Large intestine (tissue), 12 donors: ENCODE measurements at places on chromosomes 16 and 17.

- peak; percentile 94 for DNase-seq
These were observed 2.9 kb downstream of the RNF213 start for GRCh38 chr17:80263253-80264204.

DNA sequence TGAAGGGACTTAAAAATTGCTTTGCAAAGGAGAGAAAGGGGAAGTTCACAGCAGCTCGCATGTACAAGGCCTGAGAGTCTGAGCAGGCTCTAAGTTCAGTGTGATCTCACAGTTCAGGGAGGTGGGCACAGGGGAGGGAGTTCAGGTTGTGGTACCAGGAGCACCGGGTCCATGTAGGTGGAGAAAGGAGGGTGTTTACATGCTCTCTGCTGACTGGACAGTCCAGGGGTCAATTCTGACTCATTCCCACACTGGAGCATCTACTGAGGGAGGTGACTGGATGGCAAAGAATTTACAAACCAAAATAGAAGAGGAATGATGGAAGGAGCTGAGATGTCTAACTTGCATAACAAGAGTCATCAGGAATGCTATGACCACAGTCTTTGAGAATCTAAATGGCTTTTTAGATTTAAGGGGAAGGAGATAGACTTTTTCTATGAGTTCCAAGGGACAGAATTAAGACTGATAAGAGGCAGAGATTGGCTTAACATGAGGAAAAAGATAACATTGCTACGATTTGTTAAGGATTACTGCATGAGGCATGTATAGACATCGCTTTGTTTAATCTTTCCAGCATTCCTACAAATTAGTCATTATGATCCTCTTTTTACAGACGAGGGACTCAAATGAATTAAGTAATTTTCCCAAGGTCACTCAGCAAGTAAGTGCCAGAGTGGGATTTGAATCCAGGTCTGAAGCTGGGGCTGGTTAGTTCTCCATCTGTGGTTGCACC is 29.9 kb downstream of the MIS12 start:
- no peak for DNase-seq

- DNase-seq, result no peak
These were observed 15.6 kb upstream of the CBFA2T3 start for GRCh38 chr16:88992351-88993165.

GRCh38 chr16:57166951-57167350 is 18.9 kb downstream of the PSME3IP1 start:
- no peak for DNase-seq

GRCh38 chr17:42518046-42518754 is 17.8 kb upstream of the NAGLU start:
- peak; percentile 88 for DNase-seq

- DNase-seq, result no peak
These were observed 80.0 kb downstream of the KLHDC4 start for GRCh38 chr16:87685766-87686165.

DNA sequence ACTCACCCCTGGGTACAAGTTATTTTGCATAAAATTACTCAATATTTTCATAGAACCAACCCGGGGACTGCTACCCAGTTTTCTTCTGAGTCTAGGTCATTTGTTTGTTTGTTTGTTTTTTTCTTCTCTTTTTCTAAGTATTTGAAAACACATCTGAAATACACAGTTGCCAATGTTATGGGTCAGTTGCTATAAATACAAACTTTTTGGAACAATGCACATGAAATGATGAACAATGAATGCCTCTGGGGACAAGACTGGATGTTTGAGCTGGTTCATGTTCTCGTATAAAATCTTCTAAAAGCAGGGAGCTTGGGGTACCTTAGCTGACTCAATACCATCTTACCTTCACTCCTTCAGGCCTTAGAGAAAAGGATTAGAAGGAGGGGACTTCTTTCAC is 30.5 kb downstream of the TMEM238L start:
- no peak for DNase-seq

- DNase-seq, result no peak
These were observed 2.0 kb upstream of the TOP2A start for GRCh38 chr17:40419559-40420331.

DNA sequence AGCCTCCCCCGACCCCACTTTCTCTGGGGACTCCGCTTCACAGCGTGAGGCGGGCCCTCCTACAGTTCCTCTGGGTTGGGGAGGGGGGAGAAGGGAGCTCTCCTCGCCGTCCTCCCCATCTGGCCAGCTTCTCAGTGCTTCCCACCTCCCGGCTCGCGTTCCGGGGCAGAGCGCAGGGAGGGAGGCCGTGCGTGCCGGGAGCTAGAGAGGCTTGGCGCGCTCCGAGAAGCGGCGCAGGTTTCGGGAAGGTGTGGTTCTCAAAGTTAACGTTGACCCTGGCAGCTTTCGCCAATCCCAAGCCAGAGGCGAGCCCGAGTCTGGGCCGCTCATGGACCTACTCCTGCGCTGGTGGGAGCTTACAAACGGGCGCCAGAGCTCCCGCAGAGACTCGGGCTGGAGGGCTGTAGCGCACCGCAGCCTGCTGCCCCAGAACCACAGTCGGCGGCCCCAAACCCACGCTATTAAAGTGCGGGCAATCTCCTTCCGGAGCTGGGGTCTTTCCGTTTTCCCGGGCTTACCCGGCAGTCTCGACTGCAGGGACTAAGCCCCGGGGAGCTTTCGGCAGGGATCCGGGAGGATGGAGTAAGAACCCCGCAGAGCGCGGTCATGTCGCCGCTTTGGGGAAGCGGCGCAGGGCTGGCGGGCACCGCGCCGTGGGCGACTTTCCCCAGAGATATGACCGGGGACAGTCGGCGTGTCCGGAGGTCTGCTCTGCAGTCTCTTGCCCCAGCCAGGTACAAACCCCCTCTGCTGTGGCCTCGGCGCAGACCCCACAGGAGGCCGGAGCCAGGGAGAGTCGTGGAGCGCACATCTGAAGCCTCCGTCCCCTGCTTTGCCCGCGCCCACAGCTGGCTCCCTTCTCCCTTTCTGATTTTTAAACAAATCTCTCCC is 787 bp downstream of the CDH11 start:
- DNase-seq, result peak; percentile 32

GRCh38 chr17:61551255-61551742 is 39.7 kb downstream of the NACA2 start:
- peak; percentile 28 for DNase-seq

- DNase-seq, result peak; percentile 37
These were observed 34.8 kb downstream of the TIMM22 start for GRCh38 chr17:1031711-1032110.

DNA sequence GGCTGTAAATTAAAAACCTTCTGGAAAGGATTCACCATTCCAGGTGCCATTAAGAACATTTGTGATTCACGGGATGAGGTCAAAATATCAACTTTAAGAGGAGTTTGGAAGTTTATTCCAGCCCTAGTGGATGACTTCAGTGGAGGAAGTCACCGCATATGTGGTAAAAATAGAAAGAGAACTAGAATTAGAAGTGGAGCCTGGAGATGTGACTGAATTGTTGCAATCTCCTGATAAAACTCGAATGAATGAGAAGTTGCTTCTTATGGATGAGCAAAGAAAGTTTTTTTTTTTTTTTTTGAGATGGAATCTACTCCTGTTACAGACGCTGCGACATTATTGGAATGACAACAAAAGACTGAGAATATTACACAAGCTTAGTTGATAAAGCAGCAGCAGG is 26.7 kb downstream of the CCL4 start:
- no peak for DNase-seq

DNA sequence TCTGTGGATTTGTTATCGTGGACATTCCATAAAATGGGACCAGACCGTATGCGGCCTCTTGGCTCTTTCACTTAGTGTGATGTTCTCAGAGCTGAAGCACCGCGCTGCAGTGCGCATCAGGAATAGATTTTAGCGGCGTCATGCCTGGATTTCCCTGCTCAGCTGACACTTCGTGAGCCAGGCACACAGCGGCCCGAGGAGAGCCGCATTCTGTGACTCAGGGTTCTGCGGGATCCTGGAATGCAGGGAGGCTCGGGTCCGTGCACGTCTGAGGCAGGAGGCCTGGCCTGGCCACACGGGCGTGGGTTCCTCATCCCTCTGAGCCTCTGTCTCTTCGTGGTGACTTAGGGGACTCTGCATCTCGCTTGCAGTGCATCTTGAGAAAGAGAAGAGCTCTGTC is 13.4 kb downstream of the CBFA2T3 start:
- no peak for DNase-seq

GRCh38 chr16:70738083-70738977 is 52.5 kb upstream of the MTSS2 start:
- no peak for DNase-seq

- DNase-seq, result no peak
These were observed 186.6 kb upstream of the CDH11 start for GRCh38 chr16:65308506-65308905.

GRCh38 chr17:39198186-39198566 is 707 bp upstream of the CACNB1 start:
- no peak for DNase-seq

DNA sequence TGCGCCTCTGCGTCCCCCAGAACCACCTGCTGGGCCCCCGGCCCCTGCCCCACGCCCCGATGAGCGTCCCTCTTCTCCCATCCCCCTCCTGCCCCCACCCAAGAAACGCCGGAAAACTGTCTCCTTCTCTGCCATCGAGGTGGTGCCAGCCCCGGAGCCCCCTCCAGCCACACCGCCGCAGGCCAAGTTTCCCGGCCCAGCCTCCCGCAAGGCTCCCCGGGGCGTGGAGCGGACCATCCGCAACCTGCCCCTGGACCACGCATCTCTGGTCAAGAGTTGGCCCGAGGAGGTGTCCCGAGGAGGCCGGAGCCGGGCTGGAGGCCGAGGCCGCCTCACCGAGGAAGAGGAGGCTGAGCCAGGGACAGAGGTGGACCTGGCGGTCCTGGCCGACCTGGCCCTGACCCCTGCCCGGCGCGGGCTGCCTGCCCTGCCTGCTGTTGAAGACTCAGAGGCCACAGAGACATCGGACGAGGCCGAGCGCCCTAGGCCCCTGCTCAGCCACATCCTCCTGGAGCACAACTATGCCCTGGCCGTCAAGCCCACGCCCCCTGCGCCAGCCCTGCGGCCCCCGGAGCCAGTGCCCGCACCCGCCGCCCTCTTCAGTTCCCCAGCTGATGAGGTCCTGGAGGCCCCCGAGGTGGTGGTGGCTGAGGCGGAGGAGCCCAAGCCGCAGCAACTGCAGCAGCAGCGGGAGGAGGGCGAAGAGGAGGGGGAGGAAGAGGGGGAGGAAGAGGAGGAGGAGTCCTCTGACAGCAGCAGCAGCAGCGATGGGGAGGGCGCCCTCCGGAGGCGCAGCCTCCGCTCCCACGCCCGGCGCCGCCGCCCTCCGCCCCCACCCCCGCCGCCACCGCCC is 5.6 kb upstream of the HSD3B7 start:
- DNase-seq, result no peak

- DNase-seq, result no peak
These were observed 593.8 kb downstream of the MAF start for GRCh38 chr16:79006765-79007164.

GRCh38 chr16:35425270-35425669 is 1965.9 kb downstream of the TP53TG3F start:
- DNase-seq, result no peak

- DNase-seq, result no peak
These were observed 388.5 kb upstream of the CA10 start for GRCh38 chr17:52546990-52547389.

- DNase-seq, result no peak
These were observed 86.9 kb downstream of the SNX29 start for GRCh38 chr16:12063435-12063834.

DNA sequence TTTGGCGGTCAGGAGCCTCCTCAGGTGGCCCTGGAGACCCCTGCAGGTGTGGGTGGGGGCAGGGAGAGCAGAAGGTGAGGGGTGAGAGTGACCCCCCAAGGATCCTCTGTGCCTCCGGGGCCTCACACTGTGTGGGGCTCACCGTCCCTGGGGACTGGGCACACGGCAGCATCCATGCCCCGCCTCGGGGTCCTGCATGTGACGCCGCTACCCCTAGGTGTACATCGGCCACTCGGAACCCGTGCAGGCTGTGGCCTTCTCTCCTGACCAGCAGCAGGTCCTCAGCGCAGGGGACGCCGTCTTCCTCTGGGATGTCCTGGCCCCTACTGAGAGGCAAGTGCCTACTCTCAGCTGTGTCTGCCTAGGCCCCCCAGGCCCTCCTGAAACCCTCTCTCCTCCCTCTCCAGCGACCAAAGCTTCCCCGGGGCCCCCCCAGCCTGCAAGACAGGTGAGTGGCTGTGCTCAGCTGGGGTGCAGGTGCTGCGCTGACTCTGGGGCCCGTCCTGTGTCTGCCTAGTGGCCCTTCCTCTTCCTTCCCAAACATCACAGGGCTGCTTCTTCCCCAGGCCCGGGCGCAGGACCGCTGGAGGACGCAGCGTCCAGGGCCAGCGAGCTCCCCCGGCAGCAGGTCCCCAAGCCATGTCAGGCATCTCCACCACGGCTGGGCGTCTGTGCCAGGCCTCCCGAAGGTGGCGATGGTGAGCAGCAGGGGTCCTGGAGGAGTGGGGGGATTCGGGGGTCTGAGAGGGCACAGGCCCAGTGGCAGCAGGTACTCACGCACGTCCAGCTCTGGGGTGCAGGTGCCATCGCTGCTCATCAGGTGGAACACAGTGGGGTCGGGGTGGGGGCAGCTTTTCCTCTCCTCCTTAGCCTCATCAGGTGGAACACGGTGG is 9.0 kb upstream of the RHOT2 start:
- DNase-seq, result no peak

DNA sequence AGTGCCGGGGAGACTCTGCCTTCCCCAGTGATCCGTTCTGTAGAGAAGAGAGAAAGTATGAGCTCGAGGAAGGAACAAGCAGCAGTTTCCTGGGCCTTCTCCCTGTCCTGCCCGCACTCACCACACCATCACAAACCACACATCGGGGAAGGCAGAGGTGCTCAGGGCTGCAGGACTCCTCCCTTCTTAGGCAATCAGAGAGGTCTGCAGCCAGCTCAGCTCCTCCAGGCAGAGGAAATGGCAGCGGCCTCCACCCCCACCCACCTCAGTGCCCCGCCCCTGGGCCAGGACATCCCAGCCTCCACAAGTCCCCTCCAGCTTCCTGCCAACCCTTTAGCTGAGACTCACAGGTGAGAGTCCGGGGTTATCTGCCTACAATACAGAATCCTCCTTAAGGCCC is 2.0 kb downstream of the ZNF319 start:
- DNase-seq, result no peak

DNA sequence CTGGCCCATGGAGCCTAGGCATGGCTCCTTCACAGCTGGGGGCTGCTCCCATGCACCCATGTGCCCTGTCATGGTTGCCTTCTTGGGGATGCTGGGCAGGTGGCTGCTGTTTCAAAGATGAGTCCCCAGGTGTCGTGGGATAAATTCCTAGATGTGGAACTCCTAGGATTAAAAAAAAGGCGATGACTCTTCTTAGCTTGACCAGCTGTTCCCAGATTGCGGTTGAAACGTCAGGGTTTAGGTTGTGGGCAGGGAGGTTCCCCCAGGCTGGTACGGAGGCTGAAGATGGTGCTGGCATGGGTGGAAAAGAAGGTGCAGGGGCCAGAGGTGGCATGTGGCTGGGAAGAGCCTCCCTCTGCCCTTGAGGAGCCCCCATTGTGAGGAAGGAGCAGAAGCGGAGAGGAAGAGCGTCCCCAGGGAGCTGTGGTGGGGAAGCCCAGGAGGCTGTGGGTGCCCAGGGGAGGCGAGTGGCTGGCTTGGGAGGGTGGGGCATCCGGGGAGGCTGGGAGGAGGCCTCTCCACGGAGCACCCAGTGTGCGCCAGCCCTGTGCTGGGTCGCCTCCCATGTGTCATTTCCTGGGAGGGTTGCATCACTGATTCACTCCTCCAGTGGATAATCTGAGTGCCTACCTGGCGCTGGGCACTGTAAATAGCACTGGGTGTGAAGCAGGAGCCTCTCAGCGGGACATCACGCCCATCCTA is 7.5 kb upstream of the KCNJ12 start:
- DNase-seq, result no peak
